ENCODE measurements at places on chromosomes 1 and 21.

DNA sequence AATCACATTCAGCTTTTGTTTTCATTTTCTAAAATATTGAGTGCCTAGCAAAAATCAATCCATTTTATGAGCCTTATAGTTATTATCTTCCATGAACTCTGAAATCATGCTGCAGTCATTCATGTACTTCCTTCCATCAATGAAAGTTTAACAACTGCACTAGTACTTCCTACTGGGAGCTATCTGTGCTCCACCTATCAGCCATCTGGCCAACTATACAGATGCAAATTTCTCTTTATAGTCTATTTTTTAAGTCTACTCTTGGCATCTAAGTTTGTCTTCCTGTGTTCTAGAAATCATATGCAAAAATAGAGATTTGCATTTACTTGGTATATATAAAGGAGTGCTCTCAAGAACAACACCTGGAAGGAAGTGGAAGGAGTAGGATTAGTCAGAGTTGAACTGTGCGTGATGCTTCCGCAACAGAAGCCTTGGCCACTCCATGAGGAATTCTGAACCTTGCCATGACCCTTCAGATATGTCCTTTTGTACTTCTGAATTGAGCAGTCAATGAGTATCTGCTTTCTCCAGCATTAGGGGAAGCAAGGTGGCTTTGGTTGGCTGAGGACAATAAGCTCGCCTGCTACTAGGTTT is 403.2 kb upstream of the ADAMTS5 start:
- DNase-seq: no peak

- DNase-seq: no peak
These were observed 50.8 kb downstream of the KCNAB2 start for GRCh38 chr1:6096243-6097116.

GRCh38 chr1:64956010-64956640 is 10.2 kb downstream of the JAK1 start:
- DNase-seq: no peak

GRCh38 chr1:30041741-30042437 is 681.5 kb downstream of the MATN1 start:
- no peak for DNase-seq

- no peak for DNase-seq
These were observed 20.3 kb upstream of the DEGS1 start for GRCh38 chr1:224162768-224163167.

Data from muscle of back (tissue), 13 donors.